ENCODE measurements at places on chromosomes 5 and 9. TPM values are rescaled to one million over a fixed set of nuclear protein-coding genes. Genes with fewer than 3 reads are reported as not detected.

DNA sequence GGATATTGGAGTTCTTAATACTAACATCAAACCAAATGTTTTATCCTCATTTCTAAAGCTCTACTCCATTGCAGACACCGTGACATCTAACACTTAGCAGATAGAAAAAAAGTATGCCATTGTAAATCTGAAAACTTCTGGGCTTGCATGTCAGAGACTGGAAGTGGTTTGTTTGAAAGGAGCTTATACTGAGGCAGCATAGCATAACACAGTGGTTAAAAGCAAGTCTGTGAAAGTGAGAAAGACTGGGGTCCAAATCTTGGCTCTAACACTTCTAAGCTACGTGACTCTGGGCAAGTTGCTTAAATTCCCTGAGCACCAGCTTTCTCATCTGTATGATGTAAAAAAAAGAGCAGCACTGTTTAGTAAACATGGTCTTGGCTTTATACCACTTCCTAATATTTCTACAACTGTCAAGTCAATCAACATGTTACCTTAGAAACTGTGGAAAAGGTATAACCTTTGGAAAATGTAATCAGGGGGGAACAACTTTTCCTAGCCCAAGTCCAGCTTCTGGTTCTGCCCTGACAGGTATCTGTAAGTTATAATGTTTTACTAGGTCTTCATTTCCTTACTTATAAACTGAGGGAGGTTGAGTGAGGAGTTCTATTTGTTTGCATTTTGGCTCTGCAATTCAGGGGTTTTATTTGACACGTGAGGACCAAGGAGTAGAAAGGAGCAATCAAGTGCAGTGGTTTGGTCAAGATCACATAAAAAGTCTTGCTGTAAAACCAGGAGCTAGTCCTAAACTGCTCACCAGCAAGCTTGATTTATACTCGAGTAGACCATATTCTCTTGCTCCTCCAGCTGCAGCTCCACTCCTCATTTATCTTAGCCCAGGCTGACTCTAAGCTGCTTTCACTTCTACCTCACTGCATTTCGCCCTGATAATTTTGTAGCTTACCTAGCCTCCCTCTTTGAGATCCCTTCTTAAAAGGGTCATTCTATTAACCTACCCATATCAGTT lies 541.0 kb downstream of the RAB3C start:
- no peaks in the 10 kb centered on the region for H3K36me3 ChIP-seq
- no peaks in the 10 kb centered on the region for H3K27me3 ChIP-seq
- H3K4me1 ChIP-seq, result peaks cover 6% of the 10 kb centered on the region
- no peak overlapping the region for H3K4me3 ChIP-seq
- H3K27ac ChIP-seq, result no peak overlapping the region
- no peak for DNase-seq

GRCh38 chr5:175821790-175822211 lies 49.6 kb upstream of the CPLX2 start:
- DNase-seq, result no peak
- H3K4me1 ChIP-seq, result no peaks in the 10 kb centered on the region
- H3K27me3 ChIP-seq, result no peaks in the 10 kb centered on the region
- no peaks in the 10 kb centered on the region for H3K36me3 ChIP-seq
- H3K27ac ChIP-seq, result no peak overlapping the region
- no peak overlapping the region for H3K4me3 ChIP-seq

GRCh38 chr5:473551-474192 lies 30.7 kb downstream of the EXOC3 start:
- no peak for DNase-seq
- peak overlapping the region; percentile 85 for H3K27ac ChIP-seq
- H3K4me3 ChIP-seq, result peak overlapping the region; percentile 95
- peaks cover 26% of the 10 kb centered on the region for H3K36me3 ChIP-seq
- peaks cover 39% of the 10 kb centered on the region for H3K27me3 ChIP-seq

GRCh38 chr5:147448766-147449165 lies 61.1 kb downstream of the DPYSL3 start:
- no peaks in the 10 kb centered on the region for H3K4me1 ChIP-seq
- H3K4me3 ChIP-seq, result no peak overlapping the region
- peak overlapping the region; percentile 94 for H3K27ac ChIP-seq
- H3K36me3 ChIP-seq, result no peaks in the 10 kb centered on the region

GRCh38 chr5:138536665-138537315 lies 6.2 kb downstream of the ETF1 start:
- H3K4me3 ChIP-seq, result no peak overlapping the region
- H3K27ac ChIP-seq, result no peak overlapping the region
- no peaks in the 10 kb centered on the region for H3K27me3 ChIP-seq
- peaks cover 30% of the 10 kb centered on the region for H3K4me1 ChIP-seq
- DNase-seq, result no peak

- H3K36me3 ChIP-seq, result no peaks in the 10 kb centered on the region
- H3K27ac ChIP-seq, result no peak overlapping the region
- no peaks in the 10 kb centered on the region for H3K27me3 ChIP-seq
- no peak overlapping the region for H3K4me3 ChIP-seq
- no peak for DNase-seq
These were observed 139.1 kb downstream of the PLPPR1 start for GRCh38 chr9:101167490-101168134.

Gene PCDHA9
- not detected for total RNA-seq
